ENCODE measurements at places on chromosomes 3 and 15. TPM values are rescaled to one million over a fixed set of nuclear protein-coding genes. Genes with fewer than 3 reads are reported as not detected.

DNA sequence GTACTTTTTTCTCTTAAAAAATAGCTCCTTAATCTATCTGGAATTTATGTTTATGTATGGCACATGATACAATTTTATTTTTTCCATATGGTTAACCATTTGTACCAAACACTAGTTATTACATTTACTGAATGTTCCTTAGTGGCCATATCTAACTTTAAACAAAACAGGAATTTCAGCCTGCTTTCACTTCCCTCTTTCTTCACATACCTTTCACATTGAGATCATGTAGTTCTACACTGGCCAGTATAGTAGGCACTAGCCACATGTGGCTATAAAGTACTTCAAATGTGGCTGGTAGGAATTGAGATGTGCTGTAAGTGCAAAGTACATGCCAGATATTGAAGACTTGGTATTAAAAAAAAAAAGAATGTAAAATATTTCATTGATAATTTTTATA lies 4.7 kb upstream of the RYK start:
- no peak for DNase-seq

ISG20 gene
- 9.4 TPM for total RNA-seq

DNA sequence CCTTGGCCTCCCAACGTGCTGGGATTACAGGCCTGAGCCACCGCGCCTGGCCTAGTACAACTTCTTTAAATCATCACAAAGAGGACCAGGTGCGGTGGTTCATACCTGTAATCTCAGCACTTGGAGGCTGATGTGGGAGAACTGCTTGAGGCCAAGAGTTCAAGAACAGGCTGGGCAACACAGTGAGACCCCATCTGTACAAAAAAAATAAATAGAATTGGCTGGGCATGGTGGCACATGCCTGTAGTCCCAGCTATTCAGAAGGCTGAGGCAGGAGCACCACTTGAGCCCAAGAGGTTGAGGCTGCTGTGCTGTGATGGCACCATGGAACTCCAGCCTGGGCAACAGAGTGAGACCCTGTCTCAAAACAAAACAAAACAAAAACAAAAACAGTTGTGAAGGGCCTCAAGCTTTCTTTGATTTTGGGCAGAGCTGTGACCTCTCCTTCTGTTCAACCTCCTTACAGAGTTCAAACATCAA lies 5.9 kb downstream of the RMDN3 start:
- no peak for DNase-seq

DNA sequence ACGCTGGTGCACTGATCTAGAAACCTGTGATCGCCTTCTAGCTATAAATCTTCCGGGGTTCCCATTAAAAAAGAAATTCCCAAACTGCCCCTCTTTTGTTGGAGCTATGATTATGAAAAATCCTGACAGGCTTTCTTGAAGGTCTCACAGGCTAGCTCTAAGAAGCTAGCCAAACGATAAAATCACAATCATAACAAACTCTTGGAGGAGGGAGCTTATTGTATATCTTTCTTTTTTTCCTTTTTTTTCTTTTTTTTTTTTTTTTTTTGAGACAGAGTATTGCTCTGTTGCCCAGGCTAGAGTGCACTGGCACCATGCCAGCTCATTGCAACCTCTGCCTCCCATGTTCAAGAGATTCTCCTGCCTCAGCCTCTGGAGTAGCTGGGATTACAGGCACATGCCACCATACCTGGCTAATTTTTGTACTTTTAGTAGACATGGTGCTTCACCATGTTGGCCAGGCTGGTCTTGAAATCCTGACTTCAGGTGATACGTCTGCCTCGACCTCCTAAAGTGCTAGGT lies 72.0 kb downstream of the MYO1E start:
- DNase-seq = no peak

DNA sequence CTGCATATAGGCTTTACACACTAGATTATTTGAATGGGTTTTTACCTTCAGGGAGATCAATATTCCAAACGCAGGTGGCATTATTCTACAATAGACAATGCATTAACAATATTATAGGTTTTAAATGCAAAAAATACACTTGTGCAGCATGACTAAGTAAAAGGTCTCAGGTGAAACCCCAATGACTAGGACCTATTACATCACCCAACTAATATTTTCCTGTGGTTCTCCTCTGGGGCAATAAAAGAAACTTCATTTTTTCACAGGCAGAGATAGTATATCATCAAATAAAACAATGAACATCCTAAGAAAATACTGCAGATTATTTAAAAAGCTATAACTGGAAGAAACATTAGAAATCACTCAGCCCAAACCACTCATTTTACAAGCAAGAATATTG lies 375.3 kb downstream of the ROBO1 start:
- DNase-seq = no peak

DNA sequence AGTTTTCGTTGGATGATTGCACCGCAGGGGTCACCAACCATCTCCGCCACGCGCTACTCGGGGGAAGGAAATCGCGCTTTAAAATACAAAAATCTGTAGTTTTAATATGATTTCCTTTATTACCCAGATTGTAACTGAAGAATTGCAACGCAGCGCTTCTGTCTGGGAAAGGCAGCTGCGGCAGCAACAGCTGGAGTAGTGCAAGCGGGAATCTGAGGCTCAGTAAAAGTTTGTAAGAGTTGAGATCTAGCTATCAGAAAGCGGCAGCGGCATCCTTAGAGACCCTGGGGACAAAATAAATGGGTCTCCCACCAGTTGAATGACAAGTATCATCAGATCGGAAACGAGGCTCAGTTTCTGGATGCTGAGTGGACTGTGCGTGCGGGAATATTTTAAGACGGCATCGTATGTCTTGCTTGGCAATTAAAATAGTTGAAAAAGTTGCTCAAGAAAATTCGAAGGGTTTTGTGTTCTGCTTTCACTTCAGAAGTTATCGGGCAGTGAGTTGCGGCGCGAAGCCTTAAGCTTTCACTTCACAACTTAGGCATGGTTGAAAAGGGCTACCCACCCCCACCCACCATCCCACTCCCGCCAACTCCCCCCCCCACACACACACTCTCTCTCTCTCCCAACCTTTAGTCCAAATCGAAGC lies 2.7 kb downstream of the MECOM start:
- DNase-seq = peak; percentile 34

GOLGA6L4 gene
- total RNA-seq = 2.2 TPM

DNA sequence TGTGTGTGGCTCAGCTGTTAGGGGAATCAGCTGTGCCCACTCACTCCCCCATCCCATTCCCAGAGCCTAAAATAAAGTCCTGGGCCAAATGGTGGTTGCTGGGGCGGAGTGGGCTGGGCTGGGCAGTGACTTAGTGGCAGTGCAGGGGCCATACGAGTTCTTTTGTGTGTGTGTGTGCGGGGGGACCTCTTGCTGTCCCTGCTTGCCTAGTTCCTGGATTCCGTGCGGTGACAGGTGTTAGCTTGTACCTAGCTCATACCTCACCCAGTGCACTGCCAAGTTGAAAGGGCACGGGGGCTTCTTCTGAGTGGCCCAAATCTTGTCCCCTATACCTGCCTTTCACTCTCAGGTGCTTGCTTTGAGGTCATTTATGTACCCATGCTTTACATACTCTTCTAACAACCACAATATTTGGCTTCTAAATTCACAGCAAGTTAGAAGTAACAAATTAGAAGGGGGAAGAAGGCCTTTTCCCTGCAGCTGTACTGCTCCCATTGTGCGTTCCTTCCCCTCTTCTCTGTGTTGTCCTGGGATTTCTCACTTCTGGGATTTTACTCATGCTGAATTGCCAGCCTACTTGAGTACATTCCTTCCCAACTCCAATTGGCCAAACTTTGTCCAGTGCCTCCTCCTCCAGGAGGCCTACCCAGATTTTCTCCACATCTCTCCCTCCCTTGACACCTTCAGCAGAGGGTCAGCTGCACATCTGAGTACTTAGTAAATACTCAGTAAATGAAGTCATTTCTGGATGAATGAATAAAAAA lies 66.3 kb upstream of the POLG start:
- DNase-seq = no peak

DNA sequence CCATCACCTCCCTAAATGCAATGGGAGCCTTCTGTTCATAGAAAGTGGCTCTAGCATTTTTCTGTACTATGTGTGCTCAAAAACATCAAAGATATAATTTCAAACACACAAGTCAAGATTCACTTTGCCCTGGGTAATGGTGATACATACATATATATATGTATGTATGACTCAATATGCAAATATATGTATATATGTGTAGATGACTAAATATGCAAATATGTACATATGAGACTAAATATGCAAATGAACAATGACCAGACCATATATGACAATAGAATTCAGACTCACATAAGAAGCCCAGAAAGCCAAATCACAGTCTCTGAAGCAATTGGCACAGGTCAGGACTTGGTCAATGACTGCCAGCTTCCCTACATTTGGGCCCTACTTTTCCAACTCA lies 36.9 kb upstream of the SNRK start:
- no peak for DNase-seq

DNA sequence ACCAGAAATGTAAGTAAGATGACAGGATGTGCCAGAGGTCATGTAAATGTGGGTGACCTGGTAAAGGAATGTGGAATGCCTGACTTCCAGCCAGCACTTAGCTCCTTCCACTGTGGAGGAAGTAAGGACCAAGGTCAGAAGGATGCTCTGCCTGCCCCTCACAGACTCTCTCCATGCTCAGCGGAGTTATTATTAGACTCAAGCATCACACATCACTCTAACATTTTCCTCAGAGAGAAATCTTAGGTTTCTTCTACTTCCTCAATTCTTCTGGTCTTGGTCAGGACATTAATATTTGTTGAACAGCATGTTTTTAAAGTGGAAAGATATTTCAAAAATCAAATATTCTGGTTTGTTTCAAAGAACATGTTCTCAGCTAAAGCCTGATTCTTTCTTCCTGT lies 231.4 kb upstream of the WNT5A start:
- peak; percentile 8 for DNase-seq

GCSAM gene
- total RNA-seq = not detected

VGLL3 gene
- total RNA-seq = 16.0 TPM

CSPG5 gene
- 0.40 TPM for total RNA-seq

PCYT1A gene
- 90.0 TPM for total RNA-seq

- peak; percentile 68 for DNase-seq
These were observed 49.4 kb downstream of the RBMS3 start for GRCh38 chr3:29329986-29330890.

IL5RA gene
- total RNA-seq = not detected

DNA sequence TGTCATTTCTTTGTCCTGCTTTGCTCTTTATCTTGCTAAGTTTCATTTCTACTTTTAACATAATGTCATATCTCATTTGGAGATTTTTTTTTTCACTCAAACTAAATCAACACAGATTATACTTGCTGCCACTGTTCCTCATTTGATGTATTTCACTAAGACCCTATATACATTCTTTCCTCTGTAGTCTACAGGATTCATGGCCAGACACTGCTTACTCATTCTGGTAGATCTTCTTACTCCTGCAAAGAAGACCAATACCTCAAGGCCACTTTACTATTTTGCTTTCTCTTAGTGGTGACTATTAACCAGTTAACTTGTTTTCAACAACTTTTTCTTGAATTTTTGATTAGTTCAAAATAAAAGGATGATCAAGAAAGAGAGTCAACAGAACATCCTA lies 26.6 kb downstream of the SLC24A5 start:
- no peak for DNase-seq

COLQ gene
- total RNA-seq = not detected

C3orf85 gene
- total RNA-seq = not detected

LMAN1L gene
- total RNA-seq = not detected

GRCh38 chr3:153752405-153753027 lies 368.7 kb upstream of the ARHGEF26 start:
- DNase-seq = peak; percentile 80
